Uterine smooth muscle cell (primary cell): ENCODE measurements at places on chromosomes 7 and 10. TPM values are rescaled to one million over a fixed set of nuclear protein-coding genes. Genes with fewer than 3 reads are reported as not detected.

Gene NPTX2
- total RNA-seq, result 0.12 and 0.44 TPM in 2 replicates

Gene SGCE
- 71.6 and 78.4 TPM in 2 replicates for total RNA-seq

Gene PEX1
- total RNA-seq, result 18.5 and 22.4 TPM in 2 replicates

Gene NSMCE4A
- total RNA-seq, result 21.7 and 58.5 TPM in 2 replicates

Gene SH2D4B
- not detected in 2 replicates for total RNA-seq

Gene HABP2
- not detected in 2 replicates for total RNA-seq

Gene FBXL13
- total RNA-seq, result 1.1 and 1.2 TPM in 2 replicates

Gene GPR85
- total RNA-seq, result 8.6 TPM in 2 replicates

Gene CPVL
- 1.1 and 1.4 TPM in 2 replicates for total RNA-seq

Gene RET
- total RNA-seq, result 1.9 and 3.5 TPM in 2 replicates

Gene RNF133
- 0.55 and 1.1 TPM in 2 replicates for total RNA-seq

Gene COBL
- under 0.01 TPM in 2 replicates for total RNA-seq
